ENCODE measurements at places on chromosomes 2 and 18. TPM values are rescaled to one million over a fixed set of nuclear protein-coding genes. Genes with fewer than 3 reads are reported as not detected.

Gene SNTG2
- not detected for total RNA-seq

Gene DCC
- total RNA-seq = not detected

Gene MOGAT1
- total RNA-seq = not detected

Gene RNF125
- 0.90 TPM for total RNA-seq

Gene POMC
- 0.64 TPM for total RNA-seq

Gene POTEC
- under 0.01 TPM for total RNA-seq

Gene TUBB8B
- total RNA-seq = not detected

Gene TMEM37
- not detected for total RNA-seq

Gene ATOH8
- total RNA-seq = not detected

Gene OLA1
- 132 TPM for total RNA-seq

Gene LONRF2
- under 0.01 TPM for total RNA-seq

Gene ALPP
- not detected for total RNA-seq

Gene B4GALT6
- total RNA-seq = 2.4 TPM

Gene SPR
- total RNA-seq = 12.2 TPM

Gene HAAO
- total RNA-seq = not detected

Gene AUP1
- total RNA-seq = 176 TPM

Gene PJVK
- 2.4 TPM for total RNA-seq

Gene KCNIP3
- total RNA-seq = under 0.01 TPM

Gene RPRM
- total RNA-seq = not detected

Gene FASTKD2
- 46.7 TPM for total RNA-seq

Gene CNDP1
- not detected for total RNA-seq

Gene BCL11A
- total RNA-seq = 3.6 TPM
